ENCODE measurements at places on chromosomes 1 and 21.

- DNase-seq: no peak
These were observed 3.2 kb upstream of the THEMIS2 start for GRCh38 chr1:27868932-27869718.

GRCh38 chr1:173608503-173609216 is 5.8 kb upstream of the SLC9C2 start:
- DNase-seq: no peak

- DNase-seq: no peak
These were observed 18.6 kb upstream of the FMN2 start for GRCh38 chr1:240073097-240073496.

DNA sequence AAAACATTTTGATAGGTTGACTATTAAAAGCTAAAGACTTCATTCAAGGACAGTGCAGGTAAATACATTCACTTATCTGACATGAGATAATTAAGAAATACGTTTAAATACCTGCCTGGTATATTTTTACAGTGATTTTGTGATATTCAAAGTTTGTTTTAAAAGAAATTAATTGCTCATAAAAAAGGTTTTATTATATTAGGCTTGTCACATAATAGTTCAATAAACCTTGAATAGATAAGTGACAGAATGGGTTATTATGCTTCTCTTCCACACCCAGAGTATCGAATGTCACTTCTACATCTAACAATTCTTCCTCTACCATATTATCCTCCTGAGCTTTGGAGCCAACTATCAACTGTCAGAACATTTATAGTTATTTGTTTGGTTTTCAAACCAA is 60.0 kb downstream of the LTN1 start:
- DNase-seq: no peak

DNA sequence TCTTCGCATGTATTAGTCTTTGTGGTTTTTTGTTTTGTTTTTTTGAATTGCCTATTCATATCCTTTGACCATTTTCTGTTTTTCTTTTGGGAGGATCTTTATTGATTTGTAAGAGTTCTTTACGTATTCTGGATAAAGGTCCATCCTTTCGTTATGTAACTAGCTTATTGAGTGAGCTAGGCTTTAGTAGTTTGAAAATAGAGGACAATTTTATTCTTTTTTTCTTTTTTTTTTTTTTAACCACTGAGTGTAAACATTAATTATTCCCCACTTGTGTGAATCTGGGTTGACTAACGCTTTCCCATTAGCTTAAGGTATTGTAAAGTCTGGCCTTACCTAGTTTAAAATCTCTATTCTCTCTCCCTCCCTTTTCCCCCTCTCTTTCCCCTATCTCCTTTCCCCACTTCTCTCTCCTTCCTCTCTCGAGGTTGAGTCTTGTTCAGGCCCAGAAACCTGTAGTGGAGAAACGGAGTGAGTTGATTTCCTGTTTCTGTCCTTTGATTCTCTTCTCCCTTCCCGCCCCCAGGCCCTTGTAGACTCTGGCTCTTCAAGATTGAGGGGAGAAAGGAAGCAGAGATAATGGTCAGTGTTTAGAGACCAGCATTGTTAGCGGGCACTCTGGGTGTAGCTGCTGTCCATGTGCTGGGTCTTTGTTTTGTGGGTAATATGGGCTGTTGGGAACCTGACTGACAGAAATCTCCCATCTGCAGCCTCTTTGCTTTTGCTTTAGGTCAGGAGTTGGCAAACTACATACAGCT is 1.5 kb downstream of the MORC3 start:
- DNase-seq: peak; percentile 16

GRCh38 chr21:35399002-35399530 is 350.0 kb upstream of the RUNX1 start:
- DNase-seq: no peak

DNA sequence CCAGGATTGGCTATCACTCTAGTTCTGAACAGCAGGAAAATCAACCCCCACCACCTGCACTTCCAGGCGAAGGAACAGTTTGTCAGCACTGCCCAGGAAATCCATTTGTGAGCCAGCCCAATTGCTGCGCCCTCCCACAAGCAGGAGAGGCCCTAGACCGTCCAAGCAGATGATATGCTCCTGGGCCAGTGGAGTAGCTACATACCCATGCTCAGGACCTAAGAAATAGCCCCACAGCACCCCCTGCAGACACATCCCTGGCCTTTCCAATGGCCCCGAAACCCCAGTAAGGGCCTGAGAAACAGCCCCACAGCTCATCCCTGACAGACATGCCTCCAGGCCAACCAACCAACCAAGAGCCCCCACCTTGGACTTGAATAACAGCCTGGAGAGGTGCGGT is 111.5 kb upstream of the ZC3H11B start:
- no peak for DNase-seq

DNA sequence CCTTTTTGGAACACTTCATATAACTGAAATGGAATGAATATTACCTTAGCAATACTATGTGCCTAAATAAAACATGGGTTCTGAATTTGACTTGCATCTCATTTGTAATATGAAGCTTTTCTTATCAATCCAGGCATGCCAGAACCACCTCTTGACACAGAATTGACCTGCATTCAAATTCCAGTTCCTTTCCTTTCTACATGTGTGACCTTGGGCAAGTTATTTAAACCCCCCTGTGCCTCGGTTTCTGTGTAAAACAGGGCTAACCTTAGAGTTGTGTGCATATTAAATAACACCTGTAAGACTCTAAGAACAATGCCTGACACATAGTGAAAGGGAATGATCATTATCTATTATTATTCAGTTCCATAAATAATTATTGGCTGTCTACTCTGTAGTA is 2.0 kb upstream of the NOS1AP start:
- DNase-seq: no peak

GRCh38 chr1:187985897-187986654 is 1157.3 kb downstream of the PLA2G4A start:
- DNase-seq: no peak

DNA sequence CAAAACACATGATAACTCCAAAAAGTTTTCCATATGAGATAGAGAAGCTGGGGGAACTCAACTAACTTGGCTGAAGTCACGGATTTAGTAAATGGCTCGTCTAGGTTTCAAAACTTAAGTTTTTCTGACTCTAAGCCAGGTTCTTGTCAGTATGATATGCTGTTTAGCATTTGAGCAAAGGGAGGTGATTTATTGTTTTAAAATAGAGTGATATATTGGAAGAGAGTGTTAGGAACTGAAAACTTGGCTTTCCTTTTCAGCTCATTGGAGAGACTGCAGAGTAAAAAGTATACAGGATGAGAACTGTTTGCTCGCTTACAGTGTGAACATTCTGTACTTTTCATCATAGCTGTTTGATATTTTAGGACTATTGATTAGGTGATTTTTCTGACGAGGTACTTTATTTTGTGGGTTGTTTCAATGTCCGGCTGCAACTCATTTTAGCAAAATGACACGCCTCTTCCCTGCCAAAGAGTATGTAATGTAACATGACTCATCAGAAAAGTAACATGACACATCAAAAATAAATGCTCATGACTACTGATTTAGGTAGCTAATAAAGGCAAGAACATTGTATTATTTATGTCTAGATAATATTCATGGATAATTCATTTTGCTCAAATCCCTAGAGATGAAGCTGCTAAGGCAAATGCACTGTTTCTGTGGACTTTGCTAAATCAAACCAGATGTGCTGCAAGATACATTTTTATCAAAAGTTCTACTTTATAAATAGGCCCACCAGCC is 355.1 kb downstream of the GPATCH2 start:
- no peak for DNase-seq

- no peak for DNase-seq
These were observed 538.1 kb upstream of the ZRANB2 start for GRCh38 chr1:71618766-71619530.

- DNase-seq: no peak
These were observed 175.7 kb downstream of the FASLG start for GRCh38 chr1:172834609-172835008.

DNA sequence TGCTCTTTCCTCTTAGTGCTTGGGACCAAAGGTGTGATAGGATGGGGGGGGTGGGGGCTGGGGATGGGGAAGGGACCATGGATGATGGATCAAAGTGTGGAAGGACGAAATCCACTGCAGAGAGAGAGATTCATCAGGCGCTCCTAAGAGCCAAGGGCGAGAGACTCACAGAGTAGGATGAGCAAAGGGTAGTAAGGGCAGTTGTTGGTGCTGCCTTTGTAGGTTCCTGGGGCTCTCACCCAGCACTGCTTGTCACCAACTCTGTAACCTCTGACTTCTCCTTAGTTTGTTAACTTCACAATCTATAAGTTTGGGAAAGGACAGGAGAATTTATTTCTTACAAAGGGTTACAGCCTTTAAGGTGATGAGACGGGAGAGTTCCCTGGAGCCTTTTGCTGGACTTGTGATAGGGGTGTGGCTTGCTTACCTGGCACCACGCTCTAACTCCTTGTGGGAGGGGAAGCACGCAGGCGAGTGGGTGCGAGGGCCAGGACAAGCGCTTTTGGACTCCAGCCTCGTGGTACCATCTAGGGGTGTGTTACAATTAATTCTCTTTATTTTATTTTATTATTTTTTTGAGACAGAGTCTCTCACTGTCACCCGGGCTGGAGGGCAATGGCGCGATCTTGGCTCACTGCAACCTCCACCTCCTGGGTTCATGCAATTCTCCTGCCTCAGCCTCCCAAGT is 1.6 kb upstream of the PDXK start:
- no peak for DNase-seq

GRCh38 chr1:174828264-174828663 is 171.5 kb upstream of the CACYBP start:
- DNase-seq: no peak

- no peak for DNase-seq
These were observed 52.2 kb downstream of the DMRTB1 start for GRCh38 chr1:53511323-53511932.

- peak; percentile 70 for DNase-seq
These were observed 13.5 kb downstream of the ESPN start for GRCh38 chr1:6438047-6438525.

All from NCI-H1105 (cell line).